ENCODE measurements at places on chromosomes 4 and X.

GRCh38 chrX:84064164-84064563 is 123.8 kb downstream of the RPS6KA6 start:
- peak; percentile 62 for DNase-seq

DNA sequence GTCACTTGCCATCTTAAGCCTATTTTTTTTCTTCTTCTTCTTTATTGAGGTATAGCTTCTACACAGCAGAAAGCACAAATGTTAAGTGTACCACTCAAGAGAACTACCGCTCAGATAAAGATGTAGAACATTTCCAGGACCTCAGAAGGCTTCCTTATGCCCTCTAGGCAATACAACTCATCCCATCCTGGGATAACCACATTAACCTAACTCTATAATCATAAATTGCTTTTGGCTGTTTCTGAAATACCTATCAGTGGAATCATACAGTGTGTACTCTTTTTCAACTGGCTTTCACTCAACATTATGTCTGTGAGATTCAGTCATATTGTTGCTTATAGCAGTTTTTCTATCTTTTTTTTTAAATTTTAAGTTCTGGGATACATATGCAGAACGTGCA is 51.7 kb downstream of the ARFIP1 start:
- no peak for DNase-seq

DNA sequence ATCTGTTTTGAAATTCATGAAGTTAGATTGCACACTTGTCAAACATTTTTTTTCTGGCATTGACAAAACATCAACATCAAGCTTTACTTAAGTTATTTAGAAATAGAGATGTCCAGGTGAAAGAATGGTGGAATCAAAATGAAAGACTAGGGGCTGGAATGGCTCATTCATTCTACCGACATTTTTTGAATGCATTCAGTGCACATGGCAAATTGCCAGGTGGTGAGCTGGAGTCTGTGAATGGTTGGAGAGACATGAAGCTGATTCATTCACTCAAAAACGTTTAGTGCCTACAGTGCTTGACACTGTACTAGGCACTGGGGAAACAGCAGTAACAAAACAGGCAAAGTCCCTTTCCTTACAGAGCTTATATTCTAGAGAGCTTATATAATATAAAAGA is 292.4 kb downstream of the PPP1R2C start:
- DNase-seq, result no peak

- DNase-seq, result no peak
These were observed 182.1 kb downstream of the TENM3 start for GRCh38 chr4:182425302-182425701.

DNA sequence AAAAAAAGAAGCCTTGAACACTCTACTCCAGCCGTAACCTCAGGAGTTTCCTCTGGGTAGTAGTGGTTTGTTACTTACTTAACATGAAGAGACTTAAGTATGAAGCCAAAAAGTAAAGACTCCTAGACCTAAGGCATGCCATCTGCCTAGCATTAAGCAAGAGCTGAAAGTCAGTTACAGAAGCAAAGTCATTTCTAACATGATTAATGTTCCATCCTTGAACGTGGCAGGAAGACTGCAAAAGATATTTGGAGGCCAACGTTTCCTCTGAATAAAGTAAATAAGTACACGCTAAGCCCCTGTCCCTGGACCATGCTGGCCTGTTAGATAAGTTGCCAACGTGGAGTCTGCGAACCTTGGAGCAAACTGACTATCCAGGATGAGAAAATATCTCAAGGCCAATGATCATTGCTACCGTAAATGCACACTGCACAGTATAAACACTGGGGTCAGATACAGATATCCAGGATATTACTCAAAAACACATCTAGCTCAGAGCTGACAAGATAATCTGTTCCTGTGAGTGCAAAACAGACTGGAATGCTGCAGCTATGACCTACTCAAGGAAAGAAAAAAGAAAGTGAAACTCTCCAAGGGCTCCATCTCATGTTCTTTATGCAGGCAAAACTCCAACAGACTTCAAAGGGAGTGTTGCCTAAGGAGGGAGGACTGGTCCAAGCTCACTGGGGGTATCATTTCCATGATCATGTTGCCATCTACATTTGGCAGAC is 255.8 kb downstream of the COL25A1 start:
- peak; percentile 79 for DNase-seq

- no peak for DNase-seq
These were observed 472.7 kb downstream of the ARAP2 start for GRCh38 chr4:35771571-35771970.

GRCh38 chr4:14877246-14878225 is 124.7 kb upstream of the CPEB2 start:
- no peak for DNase-seq

- DNase-seq, result no peak
These were observed 31.6 kb downstream of the MTHFD2L start for GRCh38 chr4:74189331-74190043.

GRCh38 chrX:154091678-154092077 is 5.8 kb downstream of the MECP2 start:
- DNase-seq, result no peak

DNA sequence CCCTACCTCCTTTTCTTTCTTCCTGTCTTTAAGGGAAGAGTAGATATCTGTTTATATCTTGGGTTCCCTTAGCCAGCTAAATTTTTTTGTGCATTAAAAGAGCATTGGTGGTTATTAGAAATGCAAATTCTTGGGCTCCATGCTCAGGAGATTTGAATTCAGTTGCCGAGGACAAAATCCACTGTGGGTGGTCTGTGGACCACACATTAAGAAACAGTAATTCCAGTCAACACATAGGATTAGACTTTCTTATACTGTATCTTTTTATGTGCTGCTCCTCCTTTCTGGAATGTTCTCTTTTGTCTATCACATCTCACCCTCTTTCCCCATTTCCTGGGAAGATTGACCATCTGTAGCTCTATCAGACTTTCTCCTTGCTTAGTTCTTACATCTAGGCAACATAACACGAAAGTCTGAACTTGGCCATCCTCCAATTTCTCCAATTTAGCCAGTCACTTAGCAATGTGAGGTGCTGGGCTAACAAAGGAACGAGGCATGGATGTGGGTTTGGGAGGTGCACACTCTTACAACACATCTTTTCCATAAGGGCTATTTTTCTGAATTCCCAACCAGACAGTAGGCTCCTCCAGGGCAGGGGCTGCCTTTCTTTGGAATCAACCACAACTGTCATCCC is 5.3 kb upstream of the PDLIM3 start:
- DNase-seq, result no peak

DNA sequence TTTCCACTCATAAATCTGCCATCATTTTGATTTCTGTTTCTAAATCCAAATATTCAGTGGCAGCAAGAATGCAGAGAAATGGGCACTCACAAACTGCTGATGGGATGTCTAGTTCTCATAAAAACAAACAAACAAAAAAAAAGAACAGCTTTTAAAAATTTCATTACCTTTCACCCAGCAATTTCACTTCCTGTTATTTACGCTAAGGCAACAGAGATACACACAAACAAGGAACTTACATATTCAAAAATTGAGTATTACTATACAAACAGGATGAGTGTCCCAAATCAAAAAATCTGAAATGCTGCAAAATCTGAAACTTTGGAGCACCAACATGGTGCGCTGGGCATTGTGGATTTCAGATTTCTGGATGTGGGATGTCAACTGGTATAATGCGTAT is 36.4 kb downstream of the FAT1 start:
- DNase-seq, result no peak

DNA sequence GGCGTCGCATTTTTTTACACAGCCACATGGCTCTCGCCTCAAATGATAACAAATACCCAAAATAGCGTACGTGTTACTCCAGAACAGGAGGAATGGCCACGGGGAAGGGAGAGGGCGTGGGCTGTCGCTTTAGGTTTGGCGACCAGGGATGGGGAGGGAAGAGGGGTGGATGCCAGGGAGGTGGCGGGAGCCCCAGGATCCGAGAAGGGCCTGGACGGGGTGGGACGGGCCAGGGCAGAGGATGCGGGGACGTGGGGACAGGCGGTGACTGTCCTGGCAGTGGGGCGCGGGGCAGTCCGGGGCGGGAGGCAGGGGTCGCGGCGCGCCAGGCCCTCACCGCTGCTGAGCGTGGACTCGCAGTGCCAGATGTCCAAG is 631 bp downstream of the TMEM47 start:
- DNase-seq, result no peak

GRCh38 chr4:174375422-174375821 is 91.7 kb downstream of the CEP44 start:
- no peak for DNase-seq

Data from skeletal muscle cell (primary cell).